Endothelial cell (in vitro differentiated cells): ENCODE measurements at places on chromosomes 7 and 10. TPM values are rescaled to one million over a fixed set of nuclear protein-coding genes. Genes with fewer than 3 reads are reported as not detected.

The SPRN gene
- total RNA-seq = 0.28 TPM

The TSPAN13 gene
- 82.0 TPM for total RNA-seq

The NEURL1 gene
- total RNA-seq = 0.69 TPM

DNA sequence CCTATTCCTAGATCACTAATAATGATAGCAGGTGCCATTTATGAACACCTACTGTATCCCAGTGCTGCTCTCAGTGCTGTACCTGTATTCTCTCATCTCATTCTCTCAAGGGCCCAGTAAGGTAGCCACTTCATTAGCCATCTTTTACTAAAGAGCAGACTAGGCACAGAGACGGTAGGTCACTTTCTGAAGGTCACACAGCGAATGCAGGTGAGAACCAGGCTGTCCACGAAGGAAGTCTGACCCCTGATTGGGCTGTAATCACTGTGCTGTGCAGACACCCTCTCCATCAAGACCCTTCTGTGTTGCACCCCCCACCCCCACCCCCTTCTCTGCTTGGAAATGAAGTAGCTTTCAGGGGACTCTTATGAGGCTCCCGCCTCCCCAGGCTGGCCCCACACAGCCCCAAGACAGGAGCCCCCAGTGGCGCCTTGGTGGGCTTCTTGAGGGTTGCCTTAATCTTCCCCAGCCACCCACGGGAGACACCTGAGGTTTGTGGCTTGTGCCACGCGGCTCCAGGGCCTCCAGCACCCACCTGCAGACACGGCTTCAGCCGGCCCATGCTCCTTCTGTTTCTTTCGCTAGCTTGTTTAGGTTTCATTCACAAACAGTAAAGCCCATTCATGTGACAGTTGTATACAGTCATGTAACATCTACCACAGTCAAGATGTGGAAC is 81.7 kb upstream of the FAM20C start:
- DNase-seq = no peak

The ARHGEF5 gene
- total RNA-seq = 11.9 TPM

GRCh38 chr10:129369566-129369965 is 97.5 kb upstream of the MGMT start:
- no peak for DNase-seq

The PIK3CG gene
- total RNA-seq = 2.4 TPM

The MCM10 gene
- 7.0 TPM for total RNA-seq

DNA sequence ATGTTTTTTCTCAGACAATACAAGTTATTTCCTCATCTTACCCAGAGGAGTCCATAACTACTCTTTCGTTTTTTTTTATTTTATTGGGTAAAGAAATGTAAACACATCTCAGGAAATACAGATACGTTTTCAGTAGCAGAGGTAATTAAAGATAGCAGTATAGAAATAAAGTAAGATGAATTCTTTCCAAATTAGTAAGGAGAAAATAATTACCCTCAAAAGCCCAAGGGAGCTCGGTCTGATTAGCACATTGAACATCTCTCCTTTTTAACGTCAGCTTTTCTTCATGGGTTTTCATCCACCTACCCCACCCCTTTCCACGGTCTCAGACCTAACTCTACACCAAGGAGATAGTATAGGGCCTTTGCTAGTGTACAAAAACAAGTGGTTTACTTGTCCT is 294.2 kb downstream of the GRID1 start:
- no peak for DNase-seq

DNA sequence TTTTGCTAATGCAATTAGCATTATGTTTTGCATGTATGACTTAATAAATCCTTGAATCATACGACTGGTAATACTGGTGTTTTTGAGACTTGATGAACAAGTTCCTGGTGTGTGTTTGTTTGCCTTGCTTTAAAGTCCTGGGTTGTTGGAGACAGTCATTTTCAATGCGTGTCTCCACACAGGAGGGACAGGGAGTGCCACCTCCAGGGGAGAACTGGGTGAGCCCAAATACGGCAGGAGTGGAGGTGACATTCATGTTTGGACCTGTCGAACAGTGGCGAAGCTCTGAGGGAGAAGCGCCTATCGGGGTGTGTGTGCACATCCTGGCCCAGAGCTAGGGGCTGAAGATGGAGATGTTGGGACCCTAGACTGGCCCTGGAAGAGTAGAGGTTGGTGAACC is 43.8 kb downstream of the DAGLB start:
- no peak for DNase-seq

DNA sequence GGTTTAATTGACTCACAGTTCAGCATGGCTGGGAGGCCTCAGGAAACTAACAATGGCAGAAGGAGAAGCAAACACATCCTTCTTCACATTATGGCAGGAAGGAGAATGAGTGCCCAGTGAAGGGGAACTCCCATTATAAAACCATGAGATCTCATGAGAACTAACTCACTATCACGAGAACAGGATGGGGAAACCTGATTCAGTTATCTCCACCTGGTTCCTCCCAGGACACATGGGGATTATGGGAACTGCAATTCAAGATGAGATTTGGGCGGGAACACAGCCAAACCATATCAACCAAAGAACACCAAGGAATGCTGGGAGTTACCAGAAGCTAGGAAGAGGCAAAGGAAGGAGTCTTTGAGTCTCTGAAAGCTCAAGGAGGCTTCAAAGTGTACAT is 94.3 kb downstream of the IPMK start:
- DNase-seq = no peak

DNA sequence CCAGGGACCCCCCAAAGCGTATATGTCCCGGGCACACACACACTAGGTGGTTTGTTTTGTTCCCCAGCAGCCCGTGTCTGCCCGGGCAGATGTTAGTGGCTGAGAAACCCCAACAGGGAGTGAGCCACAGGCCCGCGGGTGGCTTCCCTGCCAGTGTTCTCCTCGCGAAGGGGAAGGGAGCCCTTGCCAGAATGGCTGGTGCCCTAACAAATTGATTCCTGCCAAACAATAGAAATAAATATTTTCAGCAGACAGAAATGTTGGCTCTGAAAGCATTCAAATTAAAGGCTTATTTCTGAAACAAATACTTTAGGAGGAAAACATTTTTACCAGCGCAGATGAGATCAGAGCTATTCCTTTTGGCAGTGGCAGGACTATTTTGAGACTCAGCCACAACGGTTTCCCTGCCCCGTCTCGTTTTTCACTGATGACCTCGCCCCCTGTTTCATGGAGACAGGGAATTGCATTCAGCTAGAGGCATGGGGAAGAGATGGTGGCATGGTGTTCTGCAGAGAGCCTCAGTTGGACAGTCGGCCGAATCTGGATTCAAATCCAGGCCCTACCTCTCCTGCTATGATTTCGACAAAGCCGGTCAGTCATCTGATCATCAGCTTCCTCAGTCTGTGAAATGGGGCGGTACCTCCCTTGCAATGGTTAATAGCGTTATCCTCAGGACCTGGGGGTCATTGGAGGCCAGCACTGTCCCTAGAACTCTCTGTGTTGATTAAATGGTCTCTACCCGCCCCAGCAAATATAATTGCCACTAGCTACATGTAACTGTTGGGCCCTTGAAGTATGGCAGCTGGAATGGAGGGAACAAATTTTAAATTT is 84.5 kb downstream of the CUX1 start:
- DNase-seq = no peak

- peak; percentile 79 for DNase-seq
Observed at GRCh38 chr10:128268015-128268722, 141.9 kb upstream of the MKI67 start.

DNA sequence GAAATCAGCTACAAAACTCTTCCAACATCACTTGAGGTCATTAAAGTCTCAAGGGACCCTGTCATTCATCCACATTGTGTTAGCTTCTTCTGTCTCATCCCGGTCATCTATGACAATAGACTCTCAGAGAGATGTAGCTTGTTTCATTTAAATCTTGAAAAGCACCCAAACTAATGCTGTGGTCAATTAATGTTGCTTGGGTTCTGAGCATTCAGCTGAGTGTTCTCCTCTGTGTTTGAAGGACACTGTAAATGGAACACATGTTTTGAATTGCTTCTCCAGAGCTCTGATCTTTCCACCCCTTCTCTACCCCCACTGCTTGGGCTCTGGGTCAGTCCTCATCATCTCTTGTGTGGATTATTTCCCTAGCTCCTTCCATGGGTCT is 19.6 kb upstream of the ADD3 start:
- DNase-seq = no peak
